Right renal cortex interstitium (tissue), 3 donors: ENCODE measurements at places on chromosomes 7 and 10. TPM values are rescaled to one million over a fixed set of nuclear protein-coding genes. Genes with fewer than 3 reads are reported as not detected.
A peak's percentile ranks its signal among the peaks of the same experiment; 100 is the strongest.

Gene OR6V1
- polyA plus RNA-seq = not detected

Gene VSTM2A
- polyA plus RNA-seq = 4.3 TPM

Gene ANKRD22
- not detected for polyA plus RNA-seq

Gene GPR141
- 0.19 TPM for polyA plus RNA-seq

Gene MEOX2
- 2.1 TPM for polyA plus RNA-seq

Gene CCL26
- polyA plus RNA-seq = not detected

Gene SEMA3D
- 41.6 TPM for polyA plus RNA-seq

Gene SNCG
- polyA plus RNA-seq = 23.4 TPM

Gene TAS2R3
- polyA plus RNA-seq = 0.19 TPM

- DNase-seq = no peak
Measured at GRCh38 chr10:5665373-5666007, 905 bp downstream of the ASB13 start.

- DNase-seq = no peak
Measured at GRCh38 chr10:69272624-69273023, 5.7 kb upstream of the HK1 start.

DNA sequence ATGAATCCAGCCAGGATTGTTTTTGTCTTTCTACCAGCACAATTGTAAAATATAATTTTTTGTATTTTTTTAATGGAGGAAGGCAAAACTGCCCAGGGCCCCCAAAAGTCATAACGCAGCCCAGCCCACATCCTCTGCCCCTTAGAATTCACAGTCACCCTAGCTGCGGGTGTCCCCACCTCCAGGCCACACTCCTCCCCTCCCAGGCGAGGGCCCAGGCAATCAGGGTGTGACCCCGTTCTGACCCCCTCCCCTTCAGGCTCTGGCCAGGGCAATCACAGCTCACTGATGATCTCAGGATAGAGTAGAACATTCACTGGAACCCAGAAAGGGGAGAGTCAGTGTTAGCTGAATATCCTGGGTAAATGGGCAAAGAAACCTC is 92.0 kb upstream of the MACROH2A2 start:
- DNase-seq = no peak

- DNase-seq = no peak
Measured at GRCh38 chr7:134946260-134946659, 40.0 kb upstream of the AGBL3 start.

- DNase-seq = no peak
Measured at GRCh38 chr10:86001521-86001920, 365.1 kb downstream of the GRID1 start.

GRCh38 chr10:13767676-13768178 is 181.0 kb downstream of the PRPF18 start:
- DNase-seq = no peak

- DNase-seq = no peak
Measured at GRCh38 chr7:20650782-20651181, 35.3 kb downstream of the ABCB5 start.

- DNase-seq = no peak
Measured at GRCh38 chr7:91614431-91614830, 266.1 kb downstream of the MTERF1 start.

DNA sequence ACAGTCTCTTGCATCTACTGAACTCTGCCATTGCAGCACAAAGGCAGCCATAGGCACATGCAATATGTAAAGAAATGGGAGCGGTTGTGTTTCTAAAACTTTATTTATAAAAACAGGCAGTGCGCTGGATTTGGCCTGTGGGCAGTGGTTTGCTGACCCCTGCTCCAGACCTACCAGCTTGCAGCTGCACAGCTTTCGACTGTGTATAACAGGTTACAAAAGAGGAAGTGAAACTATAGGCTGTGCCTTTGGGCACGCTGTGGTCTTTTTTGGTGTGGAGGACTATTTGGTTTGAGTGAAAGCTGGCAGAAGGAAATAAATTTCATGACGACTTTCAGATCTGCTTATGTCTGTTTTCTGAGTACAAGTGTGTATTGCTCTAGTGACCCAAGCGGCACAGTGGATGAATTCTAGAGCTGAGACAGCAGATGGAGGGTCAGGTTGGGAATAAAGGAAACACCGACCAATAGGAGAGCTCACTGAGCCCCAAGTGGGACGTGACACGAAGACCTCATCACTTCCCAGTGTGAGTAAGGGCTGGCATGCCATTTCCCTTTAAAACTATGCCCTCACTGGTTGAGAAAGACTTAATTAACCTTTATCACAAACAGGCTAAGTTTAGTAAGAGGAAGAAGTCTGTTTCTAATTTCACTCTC is 152.7 kb downstream of the ANK3 start:
- no peak for DNase-seq

- DNase-seq = no peak
Measured at GRCh38 chr7:142925413-142925812, 8.1 kb downstream of the TRPV5 start.

- DNase-seq = peak; percentile 13
Measured at GRCh38 chr10:85655411-85655810, 711.2 kb downstream of the GRID1 start.

DNA sequence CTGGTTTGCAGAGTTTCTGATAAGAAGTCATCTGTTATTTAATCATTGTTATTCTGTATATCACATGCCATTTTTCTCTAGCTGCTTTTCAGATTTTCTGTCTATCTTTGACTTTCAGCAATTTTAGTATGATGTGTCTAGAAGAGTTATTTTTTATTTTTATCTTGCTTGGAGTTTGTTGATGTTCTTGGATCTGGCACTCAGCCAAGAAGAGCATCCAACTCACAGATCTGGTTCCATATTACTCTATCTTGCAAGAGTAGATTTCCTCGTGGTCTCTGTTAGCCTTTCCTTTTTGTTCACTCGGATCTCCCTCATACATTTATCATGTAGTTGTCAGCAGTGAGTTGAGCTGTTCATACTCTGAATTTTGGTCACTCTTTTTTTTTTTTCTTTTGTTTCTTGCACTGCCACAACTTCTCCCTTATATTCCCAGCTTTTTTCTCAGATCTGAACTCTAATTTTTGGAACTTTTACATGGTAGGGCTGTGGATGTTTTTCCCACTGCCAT is 54.8 kb upstream of the CALCR start:
- DNase-seq = no peak

DNA sequence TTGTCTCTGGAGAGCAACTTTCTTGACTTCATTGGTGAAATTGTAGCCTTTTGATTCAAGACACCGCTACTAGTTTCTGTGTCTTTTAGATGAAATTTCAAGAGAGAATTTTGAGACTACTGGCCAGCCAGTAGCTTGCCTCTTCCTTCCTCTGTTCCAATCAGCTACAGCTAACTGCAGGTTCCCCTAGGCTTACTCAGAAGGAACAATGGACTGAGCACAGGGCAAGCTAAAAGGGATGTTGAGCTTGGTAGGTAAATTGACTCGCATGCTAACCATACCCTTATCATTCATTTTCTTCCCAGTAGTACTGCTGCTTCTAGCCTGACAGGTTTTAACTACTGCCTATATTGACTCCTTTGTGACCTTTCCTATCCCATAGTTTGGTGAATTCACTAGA is 81.1 kb downstream of the RUNDC3B start:
- DNase-seq = no peak

GRCh38 chr7:102068846-102069245 is 217.8 kb upstream of the SH2B2 start:
- DNase-seq = no peak

DNA sequence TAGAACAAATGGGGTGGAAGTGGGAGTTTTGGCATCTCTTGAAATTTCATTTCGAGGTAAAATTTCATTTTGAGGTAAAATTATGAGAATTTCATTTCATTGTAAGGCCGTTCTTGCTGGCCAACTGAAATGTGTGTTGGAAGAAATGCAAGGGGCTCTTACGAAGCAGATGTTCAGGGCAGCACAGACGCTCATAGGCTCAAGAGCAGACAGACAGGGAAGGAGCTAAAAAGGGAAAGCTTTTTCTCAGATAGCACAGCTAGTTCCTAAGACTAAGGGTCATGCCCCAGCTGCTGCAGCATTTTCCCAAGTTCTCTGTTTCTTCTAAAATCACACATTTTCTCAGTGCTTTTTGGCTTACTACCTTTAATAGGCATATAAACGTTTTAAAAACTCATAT is 65.1 kb upstream of the SFMBT2 start:
- no peak for DNase-seq

DNA sequence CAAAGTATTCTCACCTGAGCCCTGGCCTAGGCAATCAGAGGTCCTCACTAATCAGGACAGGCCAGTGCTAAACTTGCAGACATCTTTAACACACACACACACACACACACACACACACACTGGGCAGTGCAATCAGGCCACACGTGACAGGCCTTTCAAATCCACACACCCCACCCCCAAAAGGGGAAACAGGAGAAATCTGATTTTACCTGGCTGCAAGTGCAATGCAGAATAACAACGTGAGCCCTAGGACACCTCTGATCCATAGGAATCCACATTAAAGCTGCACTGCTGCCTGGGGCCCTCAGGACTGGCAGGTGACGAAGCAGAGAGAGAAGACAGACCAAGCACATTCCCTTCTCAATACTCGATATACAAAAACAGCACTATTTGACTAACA is 218.9 kb downstream of the FAM107B start:
- DNase-seq = no peak

- DNase-seq = peak; percentile 34
Measured at GRCh38 chr10:50421026-50421719, 169.9 kb upstream of the ASAH2 start.

DNA sequence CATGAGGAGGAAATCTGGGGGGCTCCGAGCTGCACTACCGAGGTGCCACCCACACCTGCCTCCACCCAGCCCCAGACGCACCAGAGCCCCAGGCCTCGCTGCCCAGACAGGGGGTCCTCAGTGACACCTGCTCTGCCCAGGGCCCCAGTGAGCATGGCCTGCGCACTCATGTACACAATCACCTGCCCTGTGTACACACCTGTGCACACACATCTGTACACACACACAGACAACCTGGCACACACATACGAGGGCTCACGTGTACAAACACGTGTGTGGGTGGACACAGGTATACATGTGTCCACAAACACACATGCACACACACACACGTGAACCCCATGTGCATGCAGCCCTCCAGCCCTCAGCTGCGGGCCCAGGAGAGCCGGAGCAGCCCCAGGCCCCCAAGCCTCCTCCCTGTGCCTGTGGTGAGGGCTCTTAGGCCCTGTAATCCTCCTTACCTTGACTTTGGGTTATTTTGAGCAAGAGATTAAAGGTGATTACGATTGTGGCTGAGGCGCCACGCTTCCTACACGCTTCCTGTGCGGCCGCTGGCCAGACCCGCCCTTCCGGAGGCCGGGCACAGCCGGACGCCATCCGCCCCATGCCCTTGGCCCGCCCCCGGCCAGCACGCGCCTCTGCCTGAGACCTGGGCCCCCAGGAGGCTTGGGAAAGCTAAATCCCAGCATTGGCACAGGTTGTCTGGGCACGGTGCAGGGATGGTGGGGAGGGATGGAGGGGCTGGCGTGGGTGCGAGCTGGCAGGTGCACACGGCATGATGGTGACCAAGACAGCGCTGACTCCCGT is 71.9 kb downstream of the ELFN1 start:
- no peak for DNase-seq

- no peak for DNase-seq
Measured at GRCh38 chr7:77812290-77812685, 13.7 kb downstream of the PHTF2 start.

DNA sequence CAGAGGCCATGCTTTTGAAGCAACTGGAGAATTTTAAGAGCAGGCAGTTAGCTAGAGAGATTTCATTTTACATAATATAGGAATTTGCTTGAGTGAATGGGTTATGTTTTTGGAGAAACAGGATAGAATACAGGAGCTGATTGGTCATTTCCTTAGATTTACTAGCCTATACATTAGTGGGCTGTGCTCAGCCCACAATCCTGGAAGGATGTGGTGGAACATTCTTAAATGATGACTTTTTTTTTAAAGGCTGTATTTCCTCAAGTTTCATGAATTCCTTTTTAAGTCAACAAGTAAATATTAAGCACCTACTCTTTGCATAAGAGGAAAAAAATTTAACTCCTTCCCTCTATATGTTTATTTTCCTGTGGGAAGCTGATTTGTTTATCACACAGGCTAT is 314.4 kb upstream of the BMPER start:
- no peak for DNase-seq

GRCh38 chr10:33249659-33250345 is 84.7 kb downstream of the NRP1 start:
- no peak for DNase-seq
